ENCODE measurements at places on chromosomes 5 and 9. TPM values are rescaled to one million over a fixed set of nuclear protein-coding genes. Genes with fewer than 3 reads are reported as not detected.

Gene PJA2
- total RNA-seq = 57.1 TPM

Gene PCSK5
- 4.9 TPM for total RNA-seq

Gene MELK
- total RNA-seq = 41.9 TPM

Gene SGCD
- not detected for total RNA-seq

Gene TMEM161B
- total RNA-seq = 20.5 TPM

Gene FBP2
- not detected for total RNA-seq

Gene CD72
- total RNA-seq = 6.1 TPM

Gene NOL8
- total RNA-seq = 56.2 TPM

Gene TAF1L
- total RNA-seq = 0.03 TPM

Gene PPIC
- total RNA-seq = not detected

Gene TCF7
- total RNA-seq = 300 TPM

Gene PCDHA9
- total RNA-seq = not detected

Gene PCDHGC3
- total RNA-seq = not detected

Gene PCDHA11
- total RNA-seq = not detected

Gene EQTN
- total RNA-seq = not detected

Gene KIF20A
- 43.4 TPM for total RNA-seq

Gene PCDHA13
- not detected for total RNA-seq

Gene PNPLA7
- total RNA-seq = 7.9 TPM

Gene PDE6A
- total RNA-seq = not detected

Gene GAPVD1
- 53.2 TPM for total RNA-seq

Gene LRRC14B
- total RNA-seq = not detected

Gene MOB3B
- 2.9 TPM for total RNA-seq

Gene SNAPC4
- 13.2 TPM for total RNA-seq

Gene VDAC1
- 196 TPM for total RNA-seq

Gene KIF3A
- 9.8 TPM for total RNA-seq

Data from activated naive CD4-positive, alpha-beta T cell treated with anti-CD3 and anti-CD28 coated beads, Interleukin-2, amount 10 ng/mL, durations not matched to agents 5 hours and 36 hours (primary cell).